Esophagus squamous epithelium (tissue), 5 donors: ENCODE measurements at places on chromosomes 3 and 15.

GRCh38 chr3:50617911-50618481, 1.0 kb downstream of the MAPKAPK3 start:
- DNase-seq, result no peak

DNA sequence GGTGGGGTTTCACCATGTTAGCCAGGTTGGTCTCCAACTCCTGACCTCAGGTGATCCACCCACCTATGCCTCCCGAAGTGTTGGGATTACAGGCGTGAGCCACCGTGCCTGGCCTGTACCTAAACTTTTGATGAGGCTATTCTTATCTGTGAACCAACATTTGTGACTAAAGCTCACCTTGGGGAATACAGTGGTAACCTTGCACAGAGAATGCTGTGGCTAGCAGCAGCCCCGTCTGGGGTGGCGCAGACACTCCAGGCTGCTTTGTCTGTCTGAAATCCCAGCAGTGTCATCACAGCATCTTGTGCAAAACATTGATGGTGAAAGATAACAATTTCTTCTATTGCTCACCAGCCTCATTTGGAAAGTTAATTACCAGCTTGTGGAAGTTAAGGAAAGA, 58.9 kb downstream of the CMTM8 start:
- no peak for DNase-seq

- no peak for DNase-seq
These were observed 314.0 kb downstream of the ERC2 start for GRCh38 chr3:56154297-56154696.

GRCh38 chr3:37097776-37098175, 76.6 kb downstream of the LRRFIP2 start:
- DNase-seq, result no peak

DNA sequence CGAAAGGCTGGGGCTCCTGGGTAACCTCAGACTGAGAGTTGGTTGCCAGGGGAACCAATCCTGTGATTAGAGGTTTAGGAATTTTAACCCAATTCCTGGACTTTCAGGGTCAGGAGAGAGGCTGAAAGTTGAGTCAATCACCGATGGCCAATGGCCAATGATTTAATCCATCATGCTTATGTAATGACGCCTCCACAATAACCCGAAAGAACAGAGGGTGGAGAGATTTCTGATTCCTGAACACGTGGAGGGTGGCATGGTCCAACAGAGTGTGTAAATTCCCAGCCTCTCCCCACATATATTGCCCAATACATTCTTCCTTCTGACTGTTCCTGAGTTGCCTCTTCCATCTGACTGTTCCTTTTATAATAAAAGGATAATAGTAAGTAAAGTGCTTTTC, 137.2 kb upstream of the CBLB start:
- DNase-seq, result no peak

GRCh38 chr3:182962166-182962565, 18.2 kb downstream of the DCUN1D1 start:
- DNase-seq, result no peak
